Bronchial epithelial cell (primary cell): ENCODE measurements at places on chromosomes 5 and 9. TPM values are rescaled to one million over a fixed set of nuclear protein-coding genes. Genes with fewer than 3 reads are reported as not detected.
A peak's percentile ranks its signal among the peaks of the same experiment; 100 is the strongest.

The IFNE gene
- total RNA-seq = 4.0 and 12.4 TPM in 2 replicates

- peak; percentile 26 for DNase-seq
Observed at GRCh38 chr5:131774652-131775367, 22.0 kb downstream of the FNIP1 start.

- DNase-seq = no peak
Observed at GRCh38 chr9:79215821-79216220, 355.9 kb upstream of the TLE4 start.

DNA sequence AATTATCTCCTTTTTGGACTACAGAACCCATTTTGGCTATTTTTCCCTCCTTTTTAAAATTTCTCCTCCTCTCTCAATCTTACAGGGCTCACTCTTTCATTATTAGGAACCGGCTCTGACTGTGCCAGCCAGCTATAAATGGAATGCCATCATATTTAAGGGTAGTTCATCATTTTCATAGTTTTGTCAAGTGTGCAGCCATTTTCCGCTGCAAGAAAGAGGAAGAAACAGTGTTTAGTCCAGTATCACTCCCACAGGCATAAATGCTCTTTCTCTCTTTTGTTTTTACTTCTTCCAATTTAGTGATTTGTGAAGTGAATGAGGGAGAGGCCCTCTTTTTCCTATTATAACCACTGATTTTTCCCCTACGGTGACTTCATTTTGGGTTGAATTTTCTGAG, 290.0 kb downstream of the NR3C1 start:
- no peak for DNase-seq

The JAKMIP2 gene
- total RNA-seq = not detected in 2 replicates

The MAP1B gene
- 5.8 and 9.7 TPM in 2 replicates for total RNA-seq

The MGAT1 gene
- 62.1 and 78.2 TPM in 2 replicates for total RNA-seq

- DNase-seq = peak; percentile 89
Observed at GRCh38 chr9:72441848-72442607, 77.0 kb upstream of the ZFAND5 start.

DNA sequence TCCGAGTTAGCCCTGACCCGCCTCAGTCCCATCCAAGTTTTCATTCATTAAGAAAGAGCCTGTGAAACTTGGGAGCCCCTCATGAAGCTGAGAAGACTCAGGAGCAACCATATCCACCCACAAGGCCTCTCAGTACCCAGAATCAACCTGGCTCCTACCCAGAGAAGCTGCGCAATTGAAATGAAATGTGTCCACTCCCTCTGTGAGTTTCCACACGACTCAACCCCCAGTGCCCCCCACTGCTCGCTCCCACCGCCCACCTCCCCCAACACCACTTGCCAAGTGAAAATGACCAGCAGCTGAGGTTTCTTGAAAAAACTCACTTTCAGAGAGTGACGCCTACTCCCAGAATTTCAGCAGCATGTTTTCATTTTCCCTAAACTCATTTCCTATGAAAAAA, 104.6 kb downstream of the CDK5RAP2 start:
- DNase-seq = no peak

The SPINK7 gene
- total RNA-seq = 13.7 and 23.4 TPM in 2 replicates

The DENND4C gene
- 37.9 and 63.0 TPM in 2 replicates for total RNA-seq

DNA sequence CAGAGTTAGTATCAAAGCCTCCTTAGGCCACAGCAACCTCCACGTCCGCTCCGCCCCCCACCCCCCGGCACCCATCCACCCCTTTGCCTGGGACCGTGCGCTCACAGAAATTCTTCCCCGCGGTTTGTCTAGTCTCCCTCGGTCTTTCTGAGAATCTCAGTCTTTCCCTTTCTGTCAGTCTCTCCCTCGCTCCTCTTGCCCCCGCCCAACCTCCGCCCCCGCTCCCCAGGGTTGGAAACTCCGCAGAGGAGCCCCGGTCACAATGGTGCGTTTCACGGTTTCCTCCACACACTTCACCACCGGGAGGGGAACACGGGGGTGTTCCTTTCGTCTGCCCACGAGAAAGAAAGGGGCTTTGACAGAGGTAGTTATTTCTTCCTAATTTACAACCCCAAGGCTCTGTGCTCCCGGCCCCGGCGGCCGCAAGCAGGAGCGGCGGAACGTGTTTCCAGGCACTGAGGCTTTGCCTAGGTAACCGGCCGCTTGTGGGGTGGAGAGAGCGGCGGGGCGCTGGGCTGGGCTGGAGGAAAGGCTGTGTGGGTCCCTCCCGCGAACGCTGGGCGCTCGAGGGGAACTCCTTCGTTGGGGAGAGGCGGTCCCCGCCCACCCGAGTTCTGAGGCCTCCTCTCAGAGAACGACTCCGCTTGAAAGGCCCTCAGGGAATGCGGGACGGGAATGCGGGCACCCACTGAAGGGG, 2.1 kb downstream of the NR4A3 start:
- no peak for DNase-seq

DNA sequence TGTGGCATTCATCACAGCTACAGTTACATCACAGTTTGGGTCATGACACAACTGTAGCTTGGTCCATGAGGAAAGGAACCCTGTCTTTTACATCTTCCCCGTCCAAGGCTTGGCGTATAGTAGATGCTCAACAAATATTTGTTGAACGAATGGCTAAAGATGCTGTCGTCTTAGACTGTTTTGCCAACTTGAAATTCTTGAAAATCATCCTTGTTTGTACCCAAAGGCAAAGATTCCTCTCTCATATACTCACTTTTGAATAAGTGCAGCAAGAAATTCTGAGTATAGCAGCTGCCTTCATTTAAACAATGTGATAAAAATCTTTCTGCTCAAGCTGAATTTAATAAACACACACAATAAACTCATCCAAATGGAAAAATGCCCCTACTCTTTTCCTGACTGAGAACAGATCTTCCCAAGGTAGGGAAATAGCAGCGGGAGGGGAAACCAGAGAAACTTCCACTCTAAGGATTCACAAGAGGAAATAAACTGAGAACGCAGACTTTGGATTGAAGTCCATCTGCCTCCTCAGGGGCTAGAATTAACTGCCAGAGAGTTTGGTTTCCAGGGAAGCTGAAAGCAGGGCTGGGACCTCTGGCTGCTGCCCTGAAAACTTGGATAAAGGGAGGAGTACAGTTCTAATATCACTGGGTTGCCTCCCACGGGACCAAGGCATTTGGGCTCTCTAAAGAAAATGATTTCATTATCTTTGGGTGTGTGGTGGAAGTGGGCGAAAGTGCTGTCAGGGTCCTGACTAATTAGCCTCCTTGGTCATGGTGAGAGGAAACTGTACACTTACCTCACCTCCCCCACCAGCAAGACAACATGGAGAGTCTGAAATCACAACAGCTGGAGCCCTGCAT, 99.1 kb downstream of the DPYSL3 start:
- no peak for DNase-seq

DNA sequence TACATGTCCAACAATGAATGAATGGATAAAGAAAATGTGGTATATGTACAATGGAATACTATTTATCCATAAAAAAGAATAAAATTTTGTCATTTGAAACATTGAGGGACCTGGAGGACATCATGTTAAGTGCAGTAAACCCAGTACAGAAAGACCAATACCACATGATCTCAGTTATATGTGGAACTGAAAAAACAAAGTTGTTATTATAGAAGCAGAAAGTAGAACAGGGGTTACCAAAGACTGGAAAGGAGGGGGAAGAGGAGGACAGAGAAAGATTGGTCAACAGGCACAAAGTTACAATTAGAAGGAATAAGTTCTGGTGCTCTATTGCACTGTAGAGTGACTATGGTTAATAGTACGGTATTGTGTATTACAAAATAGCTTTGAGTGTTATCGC, 233.8 kb downstream of the SEMA6A start:
- no peak for DNase-seq

DNA sequence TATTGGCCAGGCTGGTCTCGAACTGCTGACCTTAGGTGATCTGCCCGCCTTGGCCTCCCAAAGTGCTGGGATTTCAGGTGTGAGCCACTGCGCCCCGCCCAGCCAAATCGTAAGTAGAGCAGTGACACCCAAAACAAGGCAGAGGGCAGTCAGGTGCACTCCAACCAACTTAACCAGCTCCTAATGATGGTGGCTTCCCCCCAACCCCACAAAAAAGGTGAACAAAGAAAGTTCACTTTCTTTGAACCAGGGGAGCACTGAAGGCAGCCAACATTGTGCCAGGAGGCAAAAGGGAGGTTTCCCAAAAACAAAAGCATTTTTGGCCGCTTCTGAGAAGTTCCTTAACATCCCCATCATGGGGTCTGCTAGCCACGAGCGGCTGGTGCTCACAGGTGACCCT, 9.6 kb downstream of the GMCL2 start:
- DNase-seq = no peak

The ARL15 gene
- 13.7 and 19.1 TPM in 2 replicates for total RNA-seq

DNA sequence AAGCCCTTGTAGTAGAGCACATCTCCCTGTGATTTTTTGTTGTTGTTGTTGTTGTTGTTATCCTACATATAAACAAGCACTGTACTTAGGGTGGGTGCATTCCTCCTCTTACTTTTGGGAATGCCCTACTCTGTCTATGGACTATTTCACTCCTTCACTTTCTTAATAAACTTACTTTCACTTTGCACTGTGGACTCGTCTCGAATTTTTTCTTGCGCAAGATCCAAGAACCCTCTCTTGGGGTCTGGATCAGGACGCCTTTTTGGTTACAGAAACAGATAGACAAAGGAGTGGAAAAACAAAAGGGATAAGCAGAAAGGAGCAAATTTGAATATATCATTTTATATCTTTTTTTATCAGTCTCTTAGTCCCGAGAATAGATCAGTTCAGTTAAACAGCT, 14.4 kb upstream of the PAIP1 start:
- DNase-seq = no peak

The GABRP gene
- 1.2 TPM in 1 of 2 replicates, not detected in the other for total RNA-seq
